Non-pigmented ciliary epithelial cell (primary cell): ENCODE measurements at places on chromosomes 1 and 21.

GRCh38 chr1:154352581-154353459, 27.5 kb downstream of the ATP8B2 start:
- DNase-seq: no peak

GRCh38 chr1:55749975-55750627, 534.9 kb upstream of the USP24 start:
- DNase-seq: no peak

DNA sequence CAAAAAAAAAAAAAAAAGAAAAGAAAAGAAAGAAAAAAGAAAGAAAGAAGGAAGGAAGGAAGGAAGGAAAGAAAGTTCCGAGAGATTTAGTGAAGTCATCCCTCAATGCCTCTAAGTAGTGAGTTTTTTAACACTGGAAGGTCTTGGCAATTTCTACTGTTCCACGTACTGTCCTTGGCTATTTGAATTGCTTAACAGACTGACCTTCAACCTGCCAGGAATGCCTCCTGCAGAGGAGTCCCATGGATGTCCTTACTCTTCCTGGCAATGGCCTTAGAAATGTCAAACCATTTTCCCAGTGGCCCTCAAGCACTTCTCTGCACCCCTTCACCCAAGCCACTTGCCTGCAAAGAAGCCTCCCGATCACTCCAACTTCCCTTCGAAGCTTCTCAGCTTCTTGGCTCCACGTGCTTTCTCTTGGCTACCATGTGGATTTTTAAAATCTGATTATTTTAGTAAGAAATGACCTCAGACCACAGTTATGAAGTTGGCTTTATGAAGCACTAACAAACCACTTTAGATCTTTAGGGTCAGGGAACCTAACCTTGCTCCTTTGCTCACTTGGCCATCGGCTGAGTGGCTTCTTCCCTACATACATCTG, 43.7 kb upstream of the ABCG1 start:
- no peak for DNase-seq

- no peak for DNase-seq
These were observed 239.6 kb upstream of the BEND5 start for GRCh38 chr1:49016030-49016977.

DNA sequence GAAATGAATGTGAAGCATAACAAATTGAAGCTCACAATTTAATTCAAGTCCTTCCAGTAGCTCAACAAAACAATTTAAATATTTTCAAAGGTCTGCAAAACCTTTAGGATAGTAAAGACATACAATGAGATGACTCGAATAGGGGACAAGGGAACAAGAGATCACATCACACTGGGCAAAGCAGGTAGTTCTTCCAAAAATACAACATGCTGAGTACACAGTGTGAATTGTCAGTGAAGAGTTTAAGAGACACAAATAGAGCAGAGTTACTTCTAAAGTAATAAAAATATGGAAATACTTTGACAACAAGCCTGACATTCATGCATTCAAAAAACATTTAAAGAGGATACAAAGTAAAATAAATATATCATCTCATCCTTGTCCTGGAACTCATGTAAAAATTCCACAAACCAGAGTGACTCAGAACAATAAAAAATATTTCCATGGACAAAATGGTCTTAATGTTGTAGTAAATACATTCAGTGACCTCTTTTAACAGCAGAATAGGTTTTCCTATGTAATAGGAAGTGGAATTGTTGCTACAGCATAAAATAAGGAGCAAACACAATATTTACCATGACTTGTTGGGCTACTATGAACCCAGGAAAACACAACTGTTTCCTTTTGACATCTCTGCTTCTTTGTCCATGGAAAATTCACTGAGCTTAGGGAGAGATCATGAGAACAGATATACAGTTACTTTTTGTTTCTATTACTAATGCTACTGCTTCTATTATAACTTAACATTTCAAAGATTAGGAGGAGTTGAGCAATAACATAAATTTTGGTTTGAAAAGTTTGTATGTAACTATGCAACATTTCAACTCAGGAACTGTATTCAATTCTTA, 83.7 kb upstream of the BCL10 start:
- no peak for DNase-seq

- no peak for DNase-seq
These were observed 406.7 kb downstream of the DISC1 start for GRCh38 chr1:232033285-232033684.

DNA sequence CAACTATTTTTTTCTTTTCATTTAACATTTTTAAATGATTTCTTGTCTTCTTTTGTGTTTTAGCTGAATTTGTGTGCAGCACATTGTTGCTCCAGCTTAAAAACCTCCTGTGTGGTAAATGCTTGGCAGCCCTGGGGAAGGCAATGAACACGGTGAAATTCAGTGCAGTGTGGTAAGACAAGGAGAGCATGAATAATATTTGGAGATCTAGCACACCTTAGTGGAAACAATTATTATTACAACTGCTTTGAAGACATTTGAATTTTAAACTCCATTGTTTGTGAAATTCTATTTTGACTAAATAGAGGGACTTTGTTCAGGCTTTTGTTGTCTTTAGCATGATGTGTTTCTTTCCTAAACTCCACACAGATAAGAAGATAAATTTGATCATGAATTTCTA, 242.6 kb upstream of the CXADR start:
- DNase-seq: peak; percentile 10

- no peak for DNase-seq
These were observed 65.4 kb upstream of the PTGS2 start for GRCh38 chr1:186745531-186746146.

DNA sequence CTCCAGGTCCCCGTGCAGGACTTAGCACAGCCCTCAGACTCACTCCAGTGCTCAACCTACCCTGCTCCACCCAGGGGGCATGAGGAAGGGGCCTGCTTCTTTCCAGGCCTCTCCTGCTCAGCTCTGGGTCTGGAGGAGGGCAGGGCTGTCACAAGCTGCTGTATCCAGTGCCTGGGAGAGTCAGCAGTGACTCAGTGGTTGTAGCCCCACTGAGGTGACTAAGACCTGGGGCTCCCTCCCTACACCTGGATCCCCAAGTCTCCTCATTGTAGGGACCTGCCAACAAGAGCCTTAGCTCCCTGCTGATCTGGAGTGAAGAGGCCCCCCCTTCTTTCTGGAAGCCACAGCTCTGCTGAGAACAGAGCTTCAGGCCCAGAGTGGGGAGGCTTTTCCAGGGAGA, 36.1 kb upstream of the FAM131C start:
- no peak for DNase-seq

GRCh38 chr1:94514095-94514727, 27.3 kb downstream of the F3 start:
- no peak for DNase-seq

DNA sequence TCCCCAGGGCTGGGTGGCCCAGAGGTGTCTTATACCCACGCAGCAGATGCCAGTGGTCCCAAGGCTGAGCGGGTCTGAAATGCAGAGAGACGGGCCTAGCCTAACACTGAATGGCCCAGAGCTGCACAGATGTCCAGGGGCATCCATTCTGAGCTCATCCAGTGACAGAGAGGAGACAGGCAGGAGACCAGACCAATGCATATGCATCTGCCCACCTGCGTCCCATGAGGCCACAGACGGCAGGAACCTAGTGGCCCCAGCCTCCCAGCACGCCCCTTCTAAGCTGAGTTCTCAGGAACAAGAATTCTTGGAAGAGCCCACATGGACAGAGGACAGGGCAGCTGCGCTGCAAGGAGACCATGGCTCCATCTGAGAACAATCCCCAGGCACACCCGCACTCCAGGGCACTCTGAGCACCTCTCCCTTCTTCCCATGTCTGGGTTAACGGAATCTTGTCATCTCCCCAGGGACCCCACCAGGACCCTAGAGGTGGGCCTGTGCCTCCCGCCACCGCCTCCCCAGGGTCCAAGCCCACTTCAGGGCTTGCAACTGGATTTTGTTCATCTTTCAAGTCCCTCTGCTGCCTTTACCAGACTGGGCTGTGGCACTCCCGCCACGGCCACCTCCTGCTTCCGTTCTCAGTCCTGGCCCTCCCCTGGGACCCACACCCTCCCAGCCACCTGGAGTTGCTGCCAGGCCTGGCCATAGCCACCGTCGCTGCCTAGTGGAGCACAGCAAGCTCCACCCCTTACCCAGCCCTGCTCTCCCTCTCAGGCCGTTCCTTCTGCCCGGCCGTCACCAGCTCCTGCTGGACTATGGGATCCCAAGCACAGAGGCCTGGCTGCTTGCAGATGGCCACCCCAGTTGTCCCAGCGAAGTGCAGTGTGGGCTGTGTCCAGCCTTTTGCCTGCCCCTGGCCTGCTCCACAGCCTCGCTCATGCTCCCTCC, 3.3 kb downstream of the WNT3A start:
- DNase-seq: no peak

- no peak for DNase-seq
These were observed 27.8 kb downstream of the NTPCR start for GRCh38 chr1:232978091-232978634.

- no peak for DNase-seq
These were observed 72.2 kb downstream of the ZNF678 start for GRCh38 chr1:227635596-227635995.
